Fibroblast of lung (primary cell): ENCODE measurements at places on chromosomes 2 and 18.

- no peaks in the 10 kb centered on the region for H3K36me3 ChIP-seq
- no peaks in the 10 kb centered on the region for H3K4me1 ChIP-seq
- H3K27me3 ChIP-seq: no peaks in the 10 kb centered on the region
- H3K27ac ChIP-seq: no peak overlapping the region
- no peak overlapping the region for H3K4me3 ChIP-seq
Measured at GRCh38 chr2:136381722-136382633, 264.0 kb upstream of the CXCR4 start.

GRCh38 chr2:31483246-31483645, 68.7 kb upstream of the XDH start:
- H3K27ac ChIP-seq: no peak overlapping the region
- H3K4me3 ChIP-seq: no peak overlapping the region

DNA sequence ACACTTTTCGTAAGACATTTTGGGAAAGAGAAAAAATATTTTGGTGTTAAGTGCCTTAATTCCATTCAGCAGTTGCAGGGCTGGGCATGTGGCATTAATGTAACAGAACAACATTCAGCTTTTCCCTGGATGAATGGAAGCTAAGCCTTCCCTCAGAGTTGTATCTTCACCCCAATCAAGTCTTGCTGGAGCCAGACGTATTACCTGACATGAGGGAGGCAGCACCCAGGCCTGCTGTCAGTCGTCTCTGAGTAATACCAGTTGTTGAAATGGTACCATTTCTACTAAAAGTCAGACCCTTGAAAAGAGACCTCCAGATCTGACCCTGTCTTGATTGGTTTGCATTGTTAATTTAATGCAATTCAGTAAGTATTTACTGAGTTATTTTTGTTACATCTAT, 57.5 kb downstream of the MALT1 start:
- no peaks in the 10 kb centered on the region for H3K27me3 ChIP-seq
- no peaks in the 10 kb centered on the region for H3K36me3 ChIP-seq
- DNase-seq: no peak
- H3K4me3 ChIP-seq: no peak overlapping the region
- no peaks in the 10 kb centered on the region for H3K4me1 ChIP-seq

DNA sequence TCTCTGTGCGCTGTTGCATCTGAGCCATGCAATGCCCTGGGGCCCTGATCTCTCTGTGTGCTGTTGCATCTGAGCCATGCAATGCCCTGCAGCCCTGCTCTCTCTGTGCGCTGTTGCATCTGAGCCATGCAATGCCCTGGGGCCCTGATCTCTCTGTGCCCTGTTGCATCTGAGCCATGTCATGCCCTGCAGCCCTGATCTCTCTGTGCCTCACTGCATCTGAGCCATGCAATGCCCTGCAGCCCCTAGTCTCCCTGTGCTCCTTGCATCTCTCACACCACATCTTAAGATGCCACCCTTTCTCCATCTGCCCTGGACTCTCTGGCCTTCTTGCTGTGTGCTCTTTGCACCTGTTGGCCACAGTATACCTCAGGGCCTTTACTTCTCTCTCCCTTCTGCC, 56.2 kb downstream of the SOX11 start:
- no peak overlapping the region for H3K27ac ChIP-seq
- no peaks in the 10 kb centered on the region for H3K27me3 ChIP-seq
- H3K4me3 ChIP-seq: no peak overlapping the region
- DNase-seq: no peak
- no peaks in the 10 kb centered on the region for H3K4me1 ChIP-seq
- H3K36me3 ChIP-seq: no peaks in the 10 kb centered on the region

DNA sequence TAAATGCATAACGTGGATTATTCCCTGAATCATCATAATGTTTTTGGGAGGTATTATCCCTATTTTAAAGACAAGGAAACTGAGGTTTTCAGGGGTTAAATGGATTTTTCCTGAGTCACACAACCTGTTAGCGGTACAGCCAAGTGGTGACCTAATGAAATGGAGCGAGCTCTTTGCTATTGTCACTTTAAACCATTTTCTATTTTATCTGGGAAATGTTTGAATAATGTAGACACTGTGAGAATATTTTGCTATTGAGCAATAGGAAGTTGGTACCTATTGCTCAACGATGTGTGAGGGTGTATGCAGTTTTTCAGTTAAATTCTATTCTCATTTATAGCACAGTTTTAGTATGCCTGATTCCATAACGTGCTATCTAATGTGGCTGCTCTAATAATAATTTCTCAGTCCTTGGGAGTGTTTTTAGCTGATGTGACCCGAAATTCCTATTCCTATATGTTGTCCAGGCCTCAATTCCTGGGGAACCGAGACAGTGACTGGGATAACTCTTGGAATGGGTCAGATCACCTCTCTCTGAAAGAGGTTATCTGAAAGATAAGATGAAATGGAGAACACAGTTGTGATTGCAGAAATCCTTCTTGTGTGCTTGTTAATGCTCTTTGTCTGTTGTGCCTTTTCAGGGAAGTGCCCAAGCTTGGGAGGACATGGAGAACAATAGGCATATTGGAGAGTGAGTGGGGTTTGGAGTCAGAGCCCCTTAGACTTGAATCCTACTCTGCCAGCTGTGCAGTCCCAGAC, 38.4 kb downstream of the ABCB11 start:
- H3K27me3 ChIP-seq: no peaks in the 10 kb centered on the region
- no peaks in the 10 kb centered on the region for H3K36me3 ChIP-seq
- H3K4me3 ChIP-seq: no peak overlapping the region
- peak; percentile 39 for DNase-seq
- no peaks in the 10 kb centered on the region for H3K4me1 ChIP-seq

DNA sequence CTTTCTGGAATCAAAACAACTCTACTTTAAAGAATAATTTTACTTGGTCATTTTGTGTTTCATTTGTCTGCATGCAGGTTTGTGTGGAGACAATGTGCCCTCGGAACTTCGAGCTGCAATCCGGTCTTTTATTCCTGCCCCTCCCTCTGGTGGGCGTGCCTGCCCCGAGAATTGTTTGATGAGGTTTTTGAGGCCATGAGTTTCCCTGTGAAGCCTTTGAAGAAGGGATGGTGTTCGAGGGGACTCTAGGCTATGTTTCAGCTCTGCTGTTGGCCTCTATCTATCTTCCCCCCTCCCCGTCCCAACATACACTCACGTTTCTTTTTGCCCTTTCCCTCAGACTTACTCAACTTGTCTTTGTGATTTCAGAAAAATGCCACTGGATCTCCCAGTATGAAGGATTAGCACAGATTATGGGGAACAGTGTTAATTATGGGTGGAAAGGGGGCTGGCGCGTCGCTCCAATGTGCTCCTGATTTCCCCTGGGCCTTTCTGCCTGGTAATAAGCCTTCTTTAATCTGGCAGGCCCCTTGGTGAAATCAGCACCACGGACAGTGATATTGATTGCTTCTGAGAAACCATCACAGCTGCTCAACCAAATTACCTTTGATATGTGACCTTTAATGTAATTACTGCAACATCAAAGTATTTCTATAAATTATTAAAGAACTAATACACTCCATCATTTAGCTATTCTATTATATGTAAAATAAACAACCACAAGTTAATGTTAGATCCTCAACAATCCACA, 82.2 kb downstream of the CELF4 start:
- H3K4me1 ChIP-seq: no peaks in the 10 kb centered on the region
- peak; percentile 14 for DNase-seq
- no peak overlapping the region for H3K27ac ChIP-seq
- no peak overlapping the region for H3K4me3 ChIP-seq
